Fibroblast of villous mesenchyme (primary cell): ENCODE measurements at places on chromosomes 2 and 18. TPM values are rescaled to one million over a fixed set of nuclear protein-coding genes. Genes with fewer than 3 reads are reported as not detected.

MAP3K20 gene
- total RNA-seq, result 90.2 and 136 TPM in 2 replicates

PLEK gene
- not detected in 2 replicates for total RNA-seq

ST8SIA5 gene
- under 0.01 TPM in 1 of 2 replicates, not detected in the other for total RNA-seq

HAAO gene
- total RNA-seq, result 0.43 and 1.6 TPM in 2 replicates

KATNAL2 gene
- total RNA-seq, result 1.3 and 2.9 TPM in 2 replicates

PLEKHH2 gene
- 3.9 and 7.3 TPM in 2 replicates for total RNA-seq

MYL1 gene
- total RNA-seq, result not detected in 2 replicates

MGAT5 gene
- 64.7 and 109 TPM in 2 replicates for total RNA-seq

FBXO41 gene
- total RNA-seq, result 1.3 and 1.6 TPM in 2 replicates
